ENCODE measurements at places on chromosomes 12 and 14.
A peak's percentile ranks its signal among the peaks of the same experiment; 100 is the strongest.

DNA sequence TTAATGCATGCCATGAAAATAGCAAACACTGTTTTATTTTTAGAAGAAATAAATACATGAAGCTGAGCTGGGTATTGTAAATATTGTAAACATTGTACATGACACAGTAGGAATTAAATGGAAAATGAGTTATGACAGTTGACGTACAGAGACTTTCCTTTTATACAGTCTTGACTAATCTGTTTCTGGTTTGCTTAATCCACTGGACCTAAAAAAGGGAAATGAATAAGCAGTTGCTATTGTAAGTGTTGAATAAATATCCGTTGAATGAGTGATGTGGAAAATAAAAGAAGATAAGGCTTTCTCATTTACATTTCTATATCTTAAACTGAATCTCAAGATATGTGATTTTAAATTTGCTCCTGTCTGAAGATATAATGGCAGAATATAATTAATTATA lies 15.0 kb downstream of the PMCH start:
- no peak for DNase-seq

GRCh38 chr14:78103271-78103670 lies 66.9 kb upstream of the NRXN3 start:
- peak; percentile 37 for DNase-seq

DNA sequence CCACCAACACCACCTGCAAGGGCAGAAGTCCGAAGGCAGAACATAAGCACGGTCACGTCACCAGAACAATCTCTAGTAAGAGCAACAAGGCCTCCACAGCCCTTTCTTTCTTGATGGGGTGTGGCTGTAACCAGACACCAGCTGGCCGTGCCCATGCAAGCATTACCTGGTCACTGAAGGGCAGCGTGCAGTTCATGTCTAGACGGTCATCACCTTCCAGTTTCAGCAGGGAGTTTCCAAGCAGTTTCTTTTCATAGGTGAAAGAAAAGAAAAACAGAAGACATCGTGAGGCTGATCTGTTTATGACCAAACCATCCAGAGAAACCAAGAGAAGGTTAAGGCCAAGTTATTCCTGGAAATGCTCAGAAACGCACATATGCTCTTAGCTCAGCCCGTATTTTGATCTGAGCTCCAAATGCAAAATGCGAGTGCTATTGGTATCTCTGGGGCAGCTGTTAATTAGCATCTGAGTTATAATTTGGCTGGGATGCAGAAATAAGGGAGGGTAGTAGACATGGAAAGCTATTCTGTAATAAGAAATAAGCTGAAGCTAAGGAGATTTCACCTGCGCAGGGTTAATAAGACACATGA lies 42.5 kb downstream of the PRKAB1 start:
- DNase-seq, result no peak

GRCh38 chr12:42469355-42470175 lies 120.0 kb downstream of the PRICKLE1 start:
- DNase-seq, result peak; percentile 2

DNA sequence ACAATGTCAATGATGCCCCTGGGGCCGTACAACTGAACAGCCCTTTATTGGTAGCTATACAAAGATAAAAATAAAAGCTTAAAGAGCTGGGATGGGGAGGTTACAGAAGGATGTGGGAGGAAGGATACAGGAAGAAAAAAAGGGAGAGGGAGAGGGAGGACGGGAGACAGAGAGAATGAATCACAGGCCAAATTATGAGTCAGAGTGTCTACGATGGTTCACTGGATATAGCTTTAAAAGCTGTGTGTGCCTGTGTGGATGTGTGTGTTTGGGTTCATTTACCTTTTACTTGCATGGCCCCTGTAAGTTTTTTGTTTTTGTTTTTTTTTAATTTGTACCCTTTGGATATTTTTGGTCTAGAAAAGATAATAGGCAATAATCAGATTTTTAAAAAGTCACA lies 111.9 kb downstream of the CCDC60 start:
- no peak for DNase-seq

DNA sequence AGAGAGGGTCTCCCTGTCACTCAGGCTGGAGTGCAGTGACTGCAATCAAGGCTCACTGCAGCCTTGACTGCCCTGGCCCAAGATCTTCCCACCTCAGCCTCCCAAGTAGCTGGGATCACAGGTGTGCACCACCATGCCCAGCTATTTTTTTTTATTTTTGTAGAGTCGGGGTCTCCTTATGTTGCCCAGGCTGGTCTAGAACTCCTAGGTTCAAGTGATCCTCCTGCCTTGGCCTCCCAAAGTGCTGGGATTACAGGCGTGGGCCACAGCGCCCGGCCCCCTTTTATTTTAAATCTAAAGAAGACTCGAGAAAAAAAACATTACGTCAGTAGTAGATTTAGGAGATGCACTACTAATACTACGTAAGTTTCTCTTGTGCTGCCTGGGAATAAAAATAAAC lies 14.3 kb downstream of the FOS start:
- no peak for DNase-seq

- no peak for DNase-seq
Measured at GRCh38 chr12:124994437-124994975, 1.1 kb downstream of the BRI3BP start.

DNA sequence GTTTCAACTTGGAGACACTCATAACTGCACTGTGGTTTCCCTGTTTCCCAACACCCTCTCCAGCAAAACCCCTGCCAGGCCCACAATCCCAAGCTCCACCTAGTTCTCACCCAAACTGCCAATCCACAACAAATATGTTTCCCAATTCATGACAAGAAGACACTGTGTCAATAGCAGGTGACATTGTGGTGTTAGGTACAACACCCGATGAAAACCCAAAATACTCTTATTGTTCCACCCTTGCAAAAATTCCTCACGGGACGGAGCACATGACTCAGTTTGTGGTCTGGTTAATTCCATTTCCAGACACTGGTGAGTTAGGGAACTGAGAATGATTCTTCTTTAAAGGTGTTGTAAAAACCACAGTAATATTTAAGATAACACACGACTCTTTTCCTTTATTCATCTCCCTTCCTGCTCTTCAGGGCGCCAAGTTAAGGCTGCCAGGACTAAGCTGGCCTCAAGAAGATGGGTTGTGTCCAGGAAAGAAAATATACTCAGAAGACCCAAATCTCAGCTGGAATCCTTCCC lies 735.5 kb downstream of the MED13L start:
- no peak for DNase-seq

GRCh38 chr14:90445011-90445410 lies 48.2 kb downstream of the CALM1 start:
- no peak for DNase-seq

DNA sequence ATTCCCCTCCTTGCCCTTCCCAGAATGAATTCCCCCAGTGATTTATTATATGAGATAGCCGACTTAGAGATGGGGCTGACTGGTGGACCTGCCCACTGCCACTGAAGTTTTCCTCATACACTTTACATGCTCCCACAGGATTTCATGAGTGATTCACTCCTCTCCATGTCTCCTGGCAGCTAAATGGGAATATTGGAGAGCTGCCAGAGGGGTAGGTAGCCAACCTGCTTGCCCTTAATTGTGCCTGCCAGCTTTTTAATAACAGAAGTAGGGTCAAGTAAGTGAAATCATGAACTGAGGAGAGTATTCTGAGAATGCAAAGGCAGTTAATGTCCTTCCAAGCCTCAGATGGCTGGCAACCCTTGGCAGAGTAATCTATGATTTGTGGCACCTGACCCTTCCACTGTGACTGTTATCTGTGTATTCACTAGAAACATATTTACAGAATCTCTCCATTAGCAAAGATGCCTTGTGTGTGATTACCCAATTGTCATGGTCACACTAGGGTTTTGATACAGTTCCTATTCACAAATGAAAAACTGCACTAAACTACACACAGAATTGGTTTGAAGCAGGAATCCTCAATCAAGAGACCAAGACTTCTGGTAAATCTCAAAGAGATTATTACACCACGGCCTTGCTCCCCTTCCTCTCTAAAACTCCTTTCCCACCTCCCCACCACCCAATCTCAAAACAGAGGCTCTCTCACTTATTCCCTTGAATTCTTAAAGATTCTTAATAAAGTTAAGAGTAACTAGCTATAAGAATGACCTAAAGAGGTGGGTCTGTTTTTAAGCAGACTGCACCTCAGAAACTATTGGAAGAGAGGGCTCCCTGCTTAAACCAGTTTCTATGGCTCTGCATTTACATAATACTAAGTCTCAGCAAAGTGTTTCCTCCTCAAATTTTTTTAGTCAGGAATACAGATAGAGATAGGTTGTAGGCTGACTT lies 17.2 kb downstream of the NKX2-1 start:
- DNase-seq, result peak; percentile 41

- no peak for DNase-seq
Measured at GRCh38 chr12:41402801-41403200, 214.7 kb downstream of the PDZRN4 start.

GRCh38 chr12:31388713-31389112 lies 62.8 kb upstream of the SINHCAF start:
- no peak for DNase-seq

DNA sequence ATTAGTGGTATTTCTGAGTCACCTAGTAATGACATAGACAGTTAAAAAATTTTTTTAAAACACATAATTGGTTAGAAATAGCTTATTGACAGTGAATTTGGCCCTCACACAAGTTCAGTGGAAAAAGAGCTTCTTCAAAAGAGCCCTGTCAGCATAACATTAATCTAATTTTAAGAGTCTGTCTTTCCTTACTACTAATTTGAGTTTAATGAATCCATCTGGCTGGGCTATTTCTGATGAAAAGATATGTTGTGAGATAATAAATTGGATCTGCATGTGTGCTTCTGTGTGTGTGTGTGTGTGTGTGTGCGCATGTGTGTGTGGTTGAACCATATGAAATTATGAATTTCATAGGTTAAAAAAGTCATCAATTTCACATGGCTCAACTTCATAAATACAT lies 1045.2 kb downstream of the FLRT2 start:
- DNase-seq, result no peak

DNA sequence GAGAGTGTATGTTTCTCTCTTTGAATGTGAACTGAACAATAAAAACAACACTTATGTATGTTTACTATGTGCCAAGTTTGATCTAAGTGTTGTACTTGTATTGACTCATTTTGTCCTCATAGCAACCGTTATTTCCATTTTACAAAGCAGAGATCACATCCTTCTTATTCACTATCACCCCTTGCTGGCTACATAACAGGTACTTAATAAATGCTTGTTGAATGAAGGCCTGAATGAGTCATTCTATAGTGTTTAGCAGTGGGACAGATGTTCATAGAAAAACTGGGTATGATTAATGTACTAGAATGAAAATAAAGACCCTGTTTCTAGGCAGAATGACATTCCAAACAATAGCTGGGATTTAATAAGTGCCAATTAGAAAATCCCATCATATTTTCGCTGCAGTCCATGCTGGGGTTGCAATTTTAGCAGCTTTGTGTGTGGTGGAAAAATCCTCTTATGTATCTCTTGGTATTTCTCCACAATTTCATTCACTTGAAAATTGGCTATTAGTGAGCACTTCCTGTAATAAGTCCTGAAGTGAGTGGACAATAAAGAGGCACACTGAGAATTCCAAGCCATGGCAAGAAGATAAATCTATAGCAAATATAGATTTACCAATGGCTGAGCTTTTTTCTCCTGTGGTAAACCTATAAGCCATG lies 86.0 kb downstream of the FAR2 start:
- no peak for DNase-seq

GRCh38 chr14:93928184-93929047 lies 1.3 kb downstream of the FAM181A start:
- DNase-seq, result no peak

DNA sequence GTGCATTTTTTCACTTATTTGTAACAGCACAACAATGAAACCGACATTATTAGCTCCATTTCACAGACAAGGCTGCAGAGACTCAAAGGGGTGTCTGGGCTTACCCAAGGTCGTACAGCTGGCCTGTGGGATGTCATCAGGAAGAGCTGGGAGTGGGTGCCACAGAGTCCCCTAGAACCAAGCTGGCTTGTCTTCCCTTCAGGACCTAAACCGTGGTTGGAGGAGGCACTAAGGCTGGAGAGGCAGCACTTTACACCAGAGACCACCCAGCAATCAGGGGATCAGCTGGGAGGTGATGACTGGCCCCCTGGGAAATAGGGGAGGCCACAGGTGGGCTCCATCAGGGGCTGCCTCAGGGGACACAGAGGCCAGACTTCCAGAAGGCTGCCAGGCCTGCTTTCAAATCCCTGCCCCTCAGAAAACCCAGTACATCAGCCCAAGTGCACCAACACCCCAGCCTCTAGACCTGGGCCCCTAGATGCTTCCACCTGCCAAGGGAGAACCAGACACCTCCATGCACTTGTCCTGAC lies 28.3 kb downstream of the DIO3 start:
- no peak for DNase-seq

- no peak for DNase-seq
Measured at GRCh38 chr12:4563336-4563735, 1.3 kb downstream of the DYRK4 start.

DNA sequence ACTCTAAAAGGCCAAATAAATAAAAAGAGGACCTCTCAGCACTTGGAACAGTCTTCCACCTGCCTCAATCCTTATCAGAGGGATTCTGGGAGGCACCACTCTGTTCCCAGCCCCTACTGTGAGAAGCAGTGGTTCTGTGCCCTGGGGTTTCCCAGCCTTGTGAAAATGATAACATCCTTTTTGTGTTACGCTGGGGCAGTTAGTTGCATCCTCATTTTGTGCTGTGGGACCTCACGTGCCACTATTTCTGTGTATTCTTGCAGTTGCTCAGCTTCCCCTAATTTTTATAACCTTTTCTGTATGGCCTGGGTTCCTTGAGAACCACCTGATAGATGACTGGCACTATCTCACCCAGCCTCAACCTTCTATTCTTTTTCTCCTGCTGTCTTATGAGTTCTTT lies 10.8 kb upstream of the CMA1 start:
- DNase-seq, result no peak

GRCh38 chr12:65511134-65511834 lies 232.8 kb downstream of the MSRB3 start:
- no peak for DNase-seq

- peak; percentile 70 for DNase-seq
Measured at GRCh38 chr14:104708606-104709268, 15.3 kb upstream of the ADSS1 start.

- no peak for DNase-seq
Measured at GRCh38 chr12:127416796-127417195, 850.2 kb upstream of the TMEM132C start.

GRCh38 chr12:46217541-46218321 lies 51.1 kb downstream of the SLC38A1 start:
- DNase-seq, result no peak

DNA sequence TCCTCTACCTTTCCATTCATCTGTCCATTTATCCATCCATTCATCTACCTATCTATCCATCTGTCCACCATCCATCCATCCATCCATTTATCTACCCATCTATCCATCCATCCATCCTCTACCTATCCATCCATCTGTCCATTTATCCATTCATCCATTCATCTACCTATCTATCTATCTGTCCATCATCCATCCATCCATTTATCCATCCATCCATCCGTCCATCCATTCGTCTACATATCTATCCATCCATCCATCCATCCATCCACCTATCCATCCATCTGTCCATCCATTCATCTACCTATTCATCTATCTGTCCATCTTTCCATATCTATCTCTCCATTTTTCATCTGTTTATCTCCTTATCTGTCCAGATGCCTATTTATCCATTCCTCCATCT lies 21.0 kb downstream of the CABP1 start:
- no peak for DNase-seq
